Gastrocnemius medialis (tissue), 4 donors: ENCODE measurements at places on chromosomes 7 and 10.

DNA sequence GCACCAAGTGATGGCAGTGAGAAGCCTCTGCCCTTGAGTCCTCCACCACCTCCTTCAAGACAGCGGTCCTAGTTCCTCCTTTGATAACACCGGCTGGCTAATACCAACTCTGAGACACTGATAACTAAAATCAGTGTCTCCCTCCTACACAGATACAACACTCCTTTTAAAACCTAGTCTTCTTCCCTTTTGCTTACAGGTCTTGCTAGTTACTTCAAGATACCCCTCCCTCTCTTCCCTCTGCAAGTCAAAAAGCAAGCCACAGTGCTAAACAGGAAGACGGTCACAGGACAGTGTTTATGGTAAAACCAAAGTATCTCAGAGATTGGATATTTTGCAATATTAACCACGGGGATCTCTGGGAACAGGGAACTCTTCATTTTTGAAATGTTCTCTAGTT is 4.6 kb downstream of the AKR1B1 start:
- no peak for DNase-seq

- peak; percentile 13 for DNase-seq
Measured at GRCh38 chr10:114471906-114472876, 67.9 kb upstream of the AFAP1L2 start.

- DNase-seq = no peak
Measured at GRCh38 chr10:1278306-1278705, 222.1 kb downstream of the WDR37 start.

DNA sequence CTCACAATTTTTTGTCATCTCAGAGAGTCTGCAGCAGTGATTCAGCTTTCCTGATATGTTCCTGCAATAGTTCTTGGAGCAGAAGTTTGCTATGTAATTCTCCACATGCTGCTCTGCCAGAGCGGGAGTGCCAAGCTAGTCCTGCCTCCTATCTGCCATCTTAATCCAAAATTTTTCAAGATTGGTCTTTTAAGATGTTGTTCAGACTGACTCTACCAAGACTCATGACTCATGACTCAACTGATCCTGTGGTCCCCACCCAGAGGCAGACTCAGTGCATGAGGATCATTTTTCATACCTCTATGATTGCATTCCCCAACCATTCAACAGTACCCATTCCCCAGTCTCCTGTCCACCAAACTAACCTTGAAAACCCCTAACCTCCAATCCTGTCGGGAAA is 470.8 kb downstream of the INHBA start:
- DNase-seq = no peak

GRCh38 chr7:94656925-94657731 is 1.2 kb upstream of the SGCE start:
- DNase-seq = no peak

GRCh38 chr10:34341473-34341872 is 473.6 kb downstream of the PARD3 start:
- no peak for DNase-seq

DNA sequence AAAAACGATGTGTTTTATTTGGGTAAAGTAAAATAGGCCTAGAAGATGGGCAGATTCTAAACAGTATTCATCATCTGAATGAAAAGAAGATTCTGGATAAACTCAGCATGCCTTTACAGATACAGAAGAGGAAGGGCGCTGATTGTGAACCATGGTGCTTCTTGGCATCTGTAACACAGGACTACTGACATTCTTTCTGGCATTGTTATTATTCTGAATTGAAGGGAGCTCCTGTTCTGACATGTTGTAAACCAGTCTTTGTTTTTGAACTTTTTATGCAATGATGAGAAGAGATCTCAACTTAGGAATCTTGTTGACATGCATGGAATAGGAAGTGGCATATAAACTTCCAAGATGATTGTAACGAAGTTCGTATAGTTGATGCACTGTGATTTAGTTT is 13.5 kb downstream of the RPA3 start:
- DNase-seq = no peak

- no peak for DNase-seq
Measured at GRCh38 chr10:119323085-119324016, 116.0 kb downstream of the GRK5 start.

GRCh38 chr7:32579776-32580175 is 84.5 kb downstream of the AVL9 start:
- DNase-seq = no peak

- no peak for DNase-seq
Measured at GRCh38 chr10:62093863-62094291, 174.8 kb downstream of the RTKN2 start.

DNA sequence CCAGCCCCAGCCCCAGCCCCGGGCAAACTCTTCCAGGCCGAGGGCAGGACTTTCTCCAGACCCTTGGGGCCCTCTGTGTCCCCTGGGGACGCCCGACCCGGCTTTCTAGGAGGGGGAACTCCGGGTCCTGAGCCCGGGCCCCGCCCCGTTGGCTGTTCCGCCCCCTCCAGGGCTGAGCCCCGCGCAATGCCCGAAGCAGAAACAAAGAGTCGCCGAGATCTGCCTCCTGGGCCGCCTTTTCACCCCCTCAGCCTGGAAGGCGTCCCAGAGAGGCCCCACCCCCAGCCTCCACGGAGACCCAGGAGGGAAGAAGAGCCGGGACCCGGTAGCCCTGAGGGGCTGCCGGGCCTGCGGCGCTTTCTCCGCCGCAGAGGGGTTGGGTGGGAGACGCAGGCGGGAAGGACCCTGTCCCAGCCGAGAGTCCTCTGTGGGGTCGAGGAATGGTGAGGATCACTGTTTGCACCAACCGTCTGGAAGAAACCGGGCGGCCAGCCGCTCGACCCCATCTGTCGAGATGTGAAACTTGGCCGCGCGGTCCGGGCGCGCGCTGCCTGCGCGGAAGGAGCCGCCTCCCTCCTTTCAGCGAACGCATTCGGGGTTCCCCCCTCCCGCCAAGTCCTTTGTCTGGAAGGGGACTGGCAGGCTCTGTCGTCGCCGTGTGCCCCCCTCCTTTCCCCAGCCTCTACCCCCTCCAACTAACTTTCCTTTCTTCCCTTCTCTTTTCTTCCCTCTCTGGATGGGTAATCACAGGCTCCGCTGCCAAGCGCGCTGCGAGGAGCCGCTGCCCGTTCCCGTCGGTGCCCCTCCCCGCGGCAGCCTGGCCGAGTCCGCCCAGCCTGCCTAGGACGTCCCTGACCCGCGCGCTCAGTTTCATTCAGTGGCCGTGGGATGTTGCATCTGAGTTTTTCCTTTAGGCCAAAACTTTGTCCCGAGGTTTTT is 10.2 kb downstream of the EN2 start:
- no peak for DNase-seq

DNA sequence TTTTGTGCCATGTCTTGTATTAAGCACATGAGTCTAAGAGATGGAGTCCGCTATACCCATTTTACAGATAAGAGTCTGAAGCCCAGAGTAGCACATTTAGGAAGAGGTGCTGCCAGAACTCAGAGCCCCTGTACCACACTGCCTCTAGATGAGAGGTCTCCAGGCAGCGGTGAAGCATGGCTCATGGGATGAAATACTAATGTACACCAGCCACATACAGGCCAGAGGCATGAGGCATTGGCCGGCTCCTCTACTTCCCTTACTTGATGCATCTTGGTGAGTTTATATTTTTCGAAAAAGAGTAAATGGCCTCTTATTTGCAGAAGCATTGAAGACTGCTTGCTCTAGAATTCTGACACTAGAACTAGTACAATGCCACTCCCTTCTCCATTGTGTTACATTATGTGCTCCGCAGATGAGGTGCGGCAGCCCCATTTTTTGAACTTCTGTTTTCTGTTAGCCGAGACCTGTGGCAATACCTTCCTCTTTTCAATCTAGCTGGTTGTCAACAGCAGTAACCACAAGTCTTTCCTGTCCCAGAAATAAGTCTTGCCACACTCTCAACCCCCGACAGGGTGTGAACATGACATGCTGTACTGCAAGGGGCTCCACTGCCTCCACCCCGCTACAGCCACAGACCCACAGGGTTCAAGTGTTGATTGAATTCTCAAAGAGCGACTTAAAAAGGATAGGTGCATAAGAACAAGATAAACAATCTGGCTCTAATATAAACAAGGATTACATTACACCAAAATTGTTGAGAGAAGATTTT is 145.3 kb downstream of the CELF2 start:
- peak; percentile 27 for DNase-seq

DNA sequence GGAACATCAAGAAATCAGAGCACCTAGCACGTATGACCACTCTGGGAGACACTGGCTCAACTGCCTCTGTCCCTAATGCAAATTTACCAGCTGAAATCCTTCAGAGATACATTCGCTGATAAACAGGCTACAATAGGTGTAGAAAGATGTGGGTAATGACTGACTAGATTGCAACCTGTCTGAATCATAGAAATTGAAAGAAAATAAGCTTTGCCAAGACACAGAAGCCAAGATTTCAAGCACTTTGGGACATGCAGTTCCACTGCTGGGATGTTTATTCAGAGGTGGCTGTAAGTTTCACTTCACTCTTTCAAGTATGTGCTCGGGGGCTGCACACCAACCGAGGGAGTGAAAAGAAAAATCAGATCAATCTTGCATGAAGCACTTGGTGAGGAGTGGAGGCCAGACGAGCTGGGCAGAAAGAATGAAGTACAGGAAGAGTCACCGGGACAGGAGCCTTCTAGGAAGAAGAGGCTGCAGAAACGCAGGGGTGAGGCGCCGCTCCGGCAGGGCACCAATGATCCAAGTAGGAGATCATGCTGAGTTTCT is 276.7 kb downstream of the PARD3 start:
- DNase-seq = no peak

- DNase-seq = no peak
Measured at GRCh38 chr10:103967448-103968071, 620 bp downstream of the SLK start.

DNA sequence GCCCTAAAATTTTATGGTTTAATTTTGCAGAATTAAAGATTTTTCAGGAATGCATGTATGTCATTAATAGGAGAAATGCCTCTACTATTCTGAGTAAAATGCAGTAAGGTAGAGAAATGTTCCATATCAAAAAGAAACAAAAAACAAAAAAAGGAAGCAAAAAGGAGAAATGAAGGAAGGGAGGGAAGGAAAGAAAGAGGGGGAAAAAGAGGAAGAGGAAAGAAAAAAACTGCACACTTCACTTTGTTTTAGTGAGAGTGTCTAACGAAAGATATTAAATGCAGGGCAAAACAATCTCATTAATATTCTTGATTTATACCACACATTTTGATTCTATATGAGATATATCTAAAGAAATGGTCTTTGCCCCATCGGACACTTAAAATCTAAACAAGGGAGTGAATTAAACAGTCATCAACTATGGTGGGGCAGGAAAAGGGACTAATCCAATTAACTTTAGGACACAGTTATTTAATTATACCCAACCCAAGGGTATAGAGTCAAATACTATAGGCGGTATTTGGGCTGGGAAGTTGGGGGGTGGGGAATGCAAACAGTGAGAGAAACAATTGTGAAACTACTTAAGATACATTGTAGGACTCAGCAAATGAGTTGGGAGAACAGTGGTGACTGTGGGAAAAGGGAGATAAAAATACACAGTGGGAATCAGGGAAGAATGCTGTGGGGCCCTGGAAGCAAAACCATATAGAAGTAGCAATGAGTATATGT is 27.0 kb downstream of the IMMP2L start:
- DNase-seq = no peak

DNA sequence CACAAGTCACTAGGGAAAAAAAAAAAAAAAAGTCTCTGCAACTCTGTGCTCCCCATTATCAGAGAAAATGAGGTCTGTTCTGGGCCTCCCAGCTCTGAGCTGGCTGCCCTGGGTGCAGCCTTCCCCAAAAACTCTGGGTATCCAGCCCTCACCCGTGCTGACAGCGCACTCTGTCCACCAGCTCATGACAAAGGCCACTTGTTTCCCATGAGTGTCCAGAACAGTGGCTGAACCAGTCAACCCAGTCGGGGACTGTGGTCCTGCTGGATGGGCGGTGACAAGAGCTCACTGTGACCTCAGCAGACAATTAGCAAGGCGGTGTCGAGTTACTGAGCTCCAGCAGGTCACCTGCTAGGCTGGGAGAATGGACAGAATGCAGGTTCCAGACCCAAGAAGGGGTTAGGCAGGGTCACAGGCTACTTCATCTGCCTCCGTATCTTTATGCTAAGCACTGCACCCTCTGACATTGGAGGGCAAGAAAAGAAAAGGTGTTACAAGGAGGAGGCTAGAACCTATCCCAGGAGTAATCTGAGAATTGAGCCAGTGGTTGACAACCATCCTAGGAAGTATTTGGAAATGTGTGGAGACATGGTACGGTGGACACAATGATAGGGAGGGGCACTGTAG is 37.2 kb downstream of the DLG5 start:
- peak; percentile 50 for DNase-seq

DNA sequence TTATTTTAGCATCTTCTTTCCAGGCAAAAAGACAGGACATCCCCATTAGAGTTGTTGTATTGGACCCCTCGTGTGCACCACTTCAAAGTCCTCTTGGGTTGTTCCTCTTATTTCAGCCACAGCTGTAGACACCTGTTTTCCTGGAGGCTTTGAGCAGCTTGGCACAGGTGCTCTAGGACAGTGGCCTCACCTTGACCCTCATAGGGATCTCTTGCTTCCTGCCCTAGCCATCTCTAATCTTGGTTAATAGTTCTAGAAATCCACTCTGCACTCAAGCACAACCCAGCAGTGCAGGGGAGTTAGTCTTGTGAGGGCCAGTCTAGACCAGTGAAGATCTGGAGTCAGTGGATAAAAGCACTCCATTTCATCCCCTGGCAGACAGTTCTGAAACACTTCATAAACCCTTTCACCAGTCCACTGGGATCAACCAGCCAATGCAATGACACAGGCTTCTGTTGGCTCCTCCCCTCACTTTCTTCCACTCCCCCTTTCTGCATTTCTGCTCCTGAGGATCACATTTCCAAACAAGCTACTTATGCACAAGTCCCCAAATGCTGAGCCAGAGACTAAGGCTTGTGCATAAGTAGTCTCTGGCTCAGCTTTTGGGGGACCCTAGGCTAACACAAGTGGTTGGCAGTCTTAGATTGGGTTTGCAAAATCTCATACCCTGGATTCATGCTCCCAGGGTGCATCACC is 131.5 kb upstream of the LAMB4 start:
- no peak for DNase-seq

- DNase-seq = no peak
Measured at GRCh38 chr10:37289833-37290464, 164.6 kb downstream of the ANKRD30A start.

DNA sequence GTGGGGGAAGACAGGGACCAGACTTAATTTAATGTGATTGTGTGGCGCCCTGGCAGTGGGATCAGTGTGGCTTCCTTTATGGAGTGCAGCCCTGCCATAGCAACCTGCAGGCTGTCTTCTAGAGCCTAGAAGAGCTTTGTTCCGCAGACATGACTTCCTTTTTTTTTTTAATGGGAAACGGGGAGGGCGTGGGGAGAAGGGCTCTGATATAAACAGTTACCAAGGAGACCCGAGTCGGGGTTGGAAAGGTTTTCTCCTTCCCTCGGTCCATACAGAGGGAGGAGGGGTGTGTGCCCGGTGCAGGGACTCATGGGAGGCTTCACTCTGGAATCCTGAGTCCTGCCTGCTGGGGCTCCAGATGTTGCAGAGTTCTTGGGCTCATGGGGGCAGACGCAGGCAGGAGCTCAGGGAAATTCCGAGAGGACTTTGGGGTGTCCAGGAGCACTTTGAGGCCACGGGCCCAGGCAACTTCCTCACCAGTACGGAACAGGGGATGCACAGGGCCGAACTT is 26.9 kb downstream of the TMEM120A start:
- DNase-seq = peak; percentile 27
